Fibroblast of pulmonary artery (primary cell): ENCODE measurements at places on chromosomes 1 and 21.
A peak's percentile ranks its signal among the peaks of the same experiment; 100 is the strongest.

GRCh38 chr1:117685936-117686806 lies 80.3 kb downstream of the TENT5C start:
- DNase-seq, result no peak

GRCh38 chr1:20483833-20484518 lies 2.0 kb downstream of the CAMK2N1 start:
- DNase-seq, result peak; percentile 35

DNA sequence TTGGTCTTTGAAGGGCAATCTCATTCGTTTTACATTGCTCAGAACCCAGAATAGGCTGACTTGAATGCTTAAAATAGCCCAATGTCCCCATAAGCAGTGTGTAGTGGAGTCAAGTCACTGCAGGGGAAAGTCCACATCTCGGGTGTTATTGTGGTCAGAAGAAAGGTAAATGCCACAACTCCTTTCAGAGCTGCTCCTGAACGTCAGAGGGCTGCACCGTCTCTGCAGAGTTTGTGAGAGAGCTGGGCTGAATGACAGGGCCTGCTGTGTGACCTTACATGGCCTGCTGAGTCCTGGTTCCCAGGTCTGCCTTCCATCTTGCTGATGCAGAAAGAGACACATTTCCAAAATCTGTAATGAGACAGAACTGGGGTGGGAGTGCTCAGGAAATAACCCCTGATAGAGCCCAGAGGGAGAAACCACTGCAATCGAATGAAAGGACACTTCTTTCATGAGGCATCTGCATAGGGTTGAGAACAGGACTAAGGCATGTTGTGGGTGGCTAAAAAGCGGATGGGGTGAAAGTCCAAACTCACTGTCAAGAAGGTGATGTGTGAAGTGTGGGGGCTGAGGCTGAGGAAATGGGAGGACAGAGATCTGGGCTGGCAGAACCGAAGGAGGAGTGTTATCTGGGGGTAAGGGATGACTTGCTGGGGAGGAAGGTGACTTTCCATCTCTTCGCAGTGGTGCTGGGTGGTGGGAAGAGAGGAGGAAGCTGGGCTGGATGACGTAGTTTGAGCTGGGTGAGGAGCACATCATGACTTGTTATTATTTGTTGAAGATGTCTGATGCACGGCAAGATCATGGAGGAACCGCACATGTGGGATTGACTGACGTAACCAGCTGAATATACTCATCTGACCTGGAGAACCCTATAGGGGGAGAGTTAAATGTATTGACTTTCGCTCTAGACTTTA lies 33.7 kb downstream of the XCL2 start:
- DNase-seq, result no peak

DNA sequence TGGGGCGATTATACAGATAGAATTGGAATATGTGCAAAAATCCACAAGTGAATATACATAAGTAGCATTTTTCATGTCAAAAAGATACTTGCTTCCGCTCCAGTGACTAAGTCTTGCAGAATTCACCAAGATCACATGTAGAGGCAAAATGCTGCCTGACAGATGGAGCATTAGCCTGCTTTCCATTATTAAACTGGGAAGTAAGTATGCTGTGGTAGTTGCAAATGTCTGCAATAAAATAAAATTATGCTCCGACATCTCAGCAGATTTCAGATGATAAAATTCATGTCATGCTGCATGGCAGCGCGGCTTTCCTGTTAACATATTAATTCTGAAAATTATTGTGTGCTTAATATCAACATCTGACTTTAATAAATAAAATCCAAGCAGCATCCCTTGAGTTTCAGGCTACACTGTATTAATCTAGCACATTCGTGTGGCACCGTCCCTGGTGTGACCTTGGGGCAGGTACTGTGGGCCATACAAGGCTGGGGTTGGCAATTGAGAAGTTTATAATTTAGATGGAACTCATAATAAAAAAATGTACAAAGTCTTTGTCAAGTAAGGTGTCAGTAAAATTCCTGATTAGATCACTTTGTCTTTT lies 366.4 kb upstream of the ZP4 start:
- DNase-seq, result no peak

- DNase-seq, result no peak
Observed at GRCh38 chr1:213538251-213538650, 449.5 kb upstream of the PROX1 start.

GRCh38 chr1:67635055-67635809 lies 49.8 kb upstream of the GADD45A start:
- no peak for DNase-seq

DNA sequence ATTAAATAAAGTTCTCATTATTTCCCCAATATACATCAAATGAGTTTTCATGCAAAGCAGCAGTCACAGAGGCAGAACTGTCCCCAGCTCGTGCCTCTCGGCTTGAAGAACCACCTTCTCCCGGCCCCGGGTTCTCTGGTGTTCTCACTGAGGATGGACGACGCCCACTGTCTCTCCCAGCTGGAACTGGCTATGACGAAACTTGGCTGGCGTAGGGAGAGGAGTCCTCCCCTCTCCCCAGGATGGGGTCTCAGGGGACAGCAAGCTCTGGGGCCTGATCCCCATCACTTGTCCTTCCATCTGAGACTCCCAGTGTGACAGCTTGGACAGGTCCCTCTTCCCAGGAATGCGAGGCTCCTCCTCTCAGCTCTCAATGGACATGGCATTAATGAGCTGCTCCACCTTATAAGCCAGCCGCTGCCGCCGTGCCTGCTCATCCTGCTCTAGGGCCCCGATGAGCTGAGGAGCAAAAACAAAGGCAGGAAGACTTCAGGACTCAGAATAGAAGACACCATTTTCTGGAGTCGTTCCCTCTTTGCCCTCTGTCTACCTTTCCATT lies 116.0 kb upstream of the CD34 start:
- no peak for DNase-seq

DNA sequence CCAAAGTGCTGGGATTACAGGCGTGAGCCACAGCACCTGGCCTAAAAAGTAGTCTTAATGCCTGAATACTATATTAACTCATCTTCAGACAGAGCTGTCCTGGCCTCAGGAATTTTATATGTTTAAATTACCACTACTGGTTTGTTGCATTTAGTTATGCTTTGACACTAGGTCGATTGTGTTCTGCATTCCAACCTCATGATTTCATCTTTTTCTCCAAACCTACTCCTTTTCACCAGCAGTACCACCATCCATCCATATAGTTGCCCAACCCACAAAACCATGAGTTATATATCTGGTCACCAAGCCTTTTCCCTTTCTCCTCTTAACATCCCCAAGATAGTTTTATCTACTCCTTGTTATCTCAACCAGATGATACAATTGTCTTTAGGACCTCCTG lies 22.6 kb downstream of the FMO5 start:
- no peak for DNase-seq

- DNase-seq, result peak; percentile 79
Observed at GRCh38 chr1:66533804-66534740, at the start of gene SGIP1. Gene SGIP1 (plus strand): TSS chr1:66534153. CDS start chr1:66534359, 206 bp downstream.

DNA sequence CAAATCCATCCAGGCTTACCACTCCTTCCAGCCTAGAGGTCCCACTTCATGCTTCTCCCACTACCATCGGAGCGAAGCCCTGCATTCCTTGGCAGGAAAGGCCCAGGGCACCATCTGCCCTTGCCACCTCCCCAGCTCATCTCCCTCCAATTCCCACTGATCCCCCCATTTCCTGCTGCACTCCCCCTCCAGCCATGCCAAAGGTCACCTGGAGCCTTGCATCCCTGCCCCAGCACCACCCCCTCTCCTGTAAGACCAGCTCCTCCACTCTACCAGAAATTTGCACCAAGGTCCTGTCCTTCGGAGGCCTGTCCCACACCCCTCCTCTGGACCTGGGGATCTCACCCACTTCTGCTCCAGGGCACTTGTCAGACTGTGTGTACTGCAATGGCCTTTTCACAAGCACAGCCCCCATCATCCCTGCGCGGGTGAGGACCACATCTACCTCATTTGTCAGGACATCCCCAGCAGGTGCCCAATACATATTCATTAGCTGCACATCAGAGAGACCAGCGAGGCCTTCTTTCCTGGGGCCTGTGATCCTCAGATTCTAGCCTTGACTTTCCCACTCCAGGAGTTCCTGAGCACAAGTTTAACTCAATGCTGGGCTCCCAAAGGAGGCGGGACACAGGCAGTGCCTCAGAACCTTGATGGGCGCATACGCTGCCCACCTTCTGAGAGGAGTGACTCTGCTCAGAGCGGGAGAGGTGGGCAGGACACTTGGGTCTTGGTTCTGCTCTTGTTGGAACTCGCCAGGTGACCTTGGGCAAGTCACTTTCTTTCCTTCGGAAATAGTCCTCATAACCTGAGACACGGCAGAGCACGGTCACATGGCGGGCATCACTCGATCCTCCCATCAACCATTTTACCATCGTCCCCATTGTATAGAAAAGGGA lies 49.9 kb upstream of the EDN2 start:
- DNase-seq, result no peak

GRCh38 chr1:65341381-65341780 lies 32.0 kb downstream of the DNAJC6 start:
- no peak for DNase-seq

- DNase-seq, result no peak
Observed at GRCh38 chr1:30358500-30358899, 364.9 kb downstream of the MATN1 start.

DNA sequence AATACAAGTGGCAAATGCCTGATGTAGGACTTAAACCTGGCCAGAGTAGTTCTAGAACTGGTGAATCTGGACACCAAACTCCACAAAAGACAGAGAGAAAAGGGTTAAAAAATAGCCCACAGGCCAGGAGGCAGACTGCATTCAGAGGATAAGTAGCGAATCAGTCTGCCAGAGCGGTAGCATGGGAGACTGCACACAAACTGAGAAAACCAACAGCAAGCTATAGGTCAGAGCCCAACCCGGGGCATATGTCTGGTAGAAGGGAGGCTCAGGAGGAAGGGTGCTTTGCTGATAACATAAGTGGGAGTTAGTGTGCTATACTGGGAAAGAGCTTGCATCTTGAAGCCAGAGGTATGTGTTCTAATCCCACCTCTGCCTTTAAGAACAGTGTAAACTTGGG lies 4.0 kb downstream of the LRRC53 start:
- DNase-seq, result no peak

GRCh38 chr1:221089273-221089672 lies 210.0 kb downstream of the HLX start:
- peak; percentile 53 for DNase-seq

- peak; percentile 10 for DNase-seq
Observed at GRCh38 chr1:228867108-228867950, 132.1 kb downstream of the RHOU start.

DNA sequence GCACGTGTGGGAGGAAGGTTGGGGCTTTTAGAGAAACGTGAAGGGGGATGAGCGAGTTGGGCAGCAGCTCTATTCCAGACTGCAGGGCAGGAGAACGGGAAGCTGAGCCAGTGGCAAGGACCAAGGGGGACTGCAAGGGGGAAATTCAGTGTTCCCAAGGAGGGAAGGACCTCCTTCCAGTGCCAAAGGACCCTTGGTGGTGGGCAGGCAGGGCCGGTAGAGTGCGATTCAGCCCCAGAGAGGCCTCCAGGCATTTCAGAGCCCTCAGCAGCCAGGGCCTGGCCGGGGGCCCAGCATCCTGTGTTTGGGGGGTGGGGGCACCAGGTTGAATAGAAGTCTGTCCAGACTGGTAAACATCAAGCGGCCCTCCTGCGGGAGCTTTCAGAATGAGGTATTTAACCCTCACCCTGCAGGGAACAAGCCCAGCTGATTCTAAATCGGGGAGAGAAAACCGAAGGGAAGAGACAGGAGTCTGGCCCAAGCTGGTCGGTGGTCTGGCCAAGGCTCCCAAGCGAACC lies 2.3 kb downstream of the COL9A2 start:
- DNase-seq, result no peak

- no peak for DNase-seq
Observed at GRCh38 chr1:114152089-114152507, 1.6 kb downstream of the SYT6 start.

DNA sequence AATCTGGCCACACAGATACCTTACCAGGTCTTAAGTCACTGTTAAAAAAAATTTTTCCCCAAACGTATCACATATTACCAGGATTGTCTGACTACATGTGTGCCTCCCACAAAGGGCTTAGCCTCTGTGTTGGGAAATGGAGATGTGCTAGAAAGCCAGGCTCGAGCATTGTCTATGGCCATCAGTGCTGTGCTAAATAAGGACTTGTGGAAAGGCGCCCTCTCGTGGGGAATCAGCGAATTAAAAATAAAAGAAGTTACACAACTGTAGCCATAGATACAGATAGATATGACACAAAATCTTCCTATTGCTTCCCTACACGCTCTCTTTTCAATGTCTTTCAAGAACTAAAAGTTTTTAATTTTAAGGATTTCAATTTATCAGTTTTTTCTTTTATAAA lies 47.5 kb upstream of the CRNN start:
- peak; percentile 75 for DNase-seq

- DNase-seq, result no peak
Observed at GRCh38 chr1:180532854-180533253, 25.9 kb upstream of the OVAAL start.

GRCh38 chr1:186059311-186059710 lies 315.7 kb downstream of the TPR start:
- DNase-seq, result peak; percentile 45
